ENCODE measurements at places on chromosomes 2 and 18.

- DNase-seq = no peak
These were observed 223.8 kb downstream of the FBXO15 start for GRCh38 chr18:73923866-73924265.

DNA sequence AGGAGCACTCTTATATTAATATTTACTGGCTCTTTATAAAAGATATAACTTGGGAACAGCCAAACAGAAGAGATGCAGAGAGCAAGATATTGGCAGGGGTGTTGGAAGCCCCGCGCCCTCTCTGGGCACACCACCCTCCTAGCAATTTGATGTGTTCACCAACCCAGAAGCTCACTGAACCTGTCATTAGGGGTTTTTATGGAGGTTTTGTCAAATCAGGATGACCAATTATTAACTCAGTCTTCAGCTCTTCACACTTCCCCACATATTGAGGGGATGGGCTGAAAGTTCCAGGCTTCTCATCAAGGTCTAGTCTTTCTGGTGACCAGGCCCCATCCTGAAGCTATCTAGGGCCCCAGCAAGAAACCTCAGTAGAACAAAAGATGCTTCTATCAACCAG is 10.9 kb upstream of the INO80D start:
- DNase-seq = no peak

DNA sequence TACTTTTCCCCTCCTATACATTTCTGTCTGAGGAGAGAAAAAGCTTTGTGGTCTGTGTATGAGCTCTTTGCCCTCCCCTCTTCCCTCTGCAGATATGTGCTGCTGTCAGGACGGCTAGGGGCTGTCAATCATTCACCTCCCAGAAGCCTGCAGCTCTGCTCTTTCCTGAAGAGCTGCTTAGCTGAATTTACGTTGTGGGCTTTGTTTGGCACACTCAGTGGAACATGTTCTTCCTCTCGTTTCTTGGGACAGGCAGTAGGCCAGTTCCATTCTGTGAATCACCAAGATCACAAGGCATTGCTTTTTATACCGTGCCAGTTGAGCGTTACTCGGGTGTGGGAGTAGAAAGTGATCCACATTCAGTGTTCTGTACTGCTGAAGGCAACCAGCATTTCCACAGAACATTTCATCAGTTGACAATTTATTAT is 136.7 kb downstream of the LAMA3 start:
- DNase-seq = no peak

- DNase-seq = peak; percentile 92
These were observed 721 bp downstream of the ADAM17 start for GRCh38 chr2:9554921-9555296.

DNA sequence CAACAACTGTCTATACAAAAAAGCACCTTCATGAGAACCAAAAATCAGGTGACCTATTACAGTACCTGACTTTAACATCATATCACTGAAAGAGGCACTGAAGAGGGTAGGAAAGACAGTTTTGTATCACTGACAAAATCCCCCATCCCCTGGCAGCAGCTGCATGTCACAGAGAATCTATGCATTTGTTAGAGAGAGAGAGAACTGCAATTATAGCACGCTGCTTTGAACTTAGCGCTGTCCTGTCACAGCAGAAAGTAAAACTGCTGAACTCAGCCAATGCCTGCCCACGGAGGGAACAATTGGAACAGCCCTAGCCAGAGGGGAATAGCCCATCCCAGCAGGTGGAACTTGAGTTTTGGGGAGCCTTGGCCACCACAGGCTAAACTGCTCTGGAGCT is 75.1 kb upstream of the NOL4 start:
- DNase-seq = no peak

- no peak for DNase-seq
These were observed 33.1 kb downstream of the EN1 start for GRCh38 chr2:118814368-118814767.

GRCh38 chr18:76860411-76860810 is 38.1 kb downstream of the ZNF236 start:
- no peak for DNase-seq

DNA sequence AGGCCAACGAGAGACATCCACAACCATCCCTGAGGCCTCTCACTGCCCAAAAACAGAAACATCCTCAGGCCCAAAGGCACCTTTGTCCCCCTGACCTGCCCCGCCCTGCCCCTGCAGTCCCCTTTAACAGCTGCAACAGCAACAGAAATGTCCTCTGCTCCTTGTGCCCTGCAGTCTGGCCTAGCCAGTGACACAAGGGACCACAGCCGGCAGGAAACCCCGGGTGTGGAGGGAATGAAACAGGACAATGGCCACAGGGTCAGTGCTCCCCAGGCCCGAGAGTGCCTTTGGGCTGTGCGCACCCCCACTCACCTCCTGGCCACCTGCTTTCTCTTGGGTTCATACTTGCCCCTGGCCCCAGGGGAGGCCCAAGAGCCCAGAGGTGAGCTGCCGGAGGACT is 35.6 kb downstream of the SNED1 start:
- no peak for DNase-seq

DNA sequence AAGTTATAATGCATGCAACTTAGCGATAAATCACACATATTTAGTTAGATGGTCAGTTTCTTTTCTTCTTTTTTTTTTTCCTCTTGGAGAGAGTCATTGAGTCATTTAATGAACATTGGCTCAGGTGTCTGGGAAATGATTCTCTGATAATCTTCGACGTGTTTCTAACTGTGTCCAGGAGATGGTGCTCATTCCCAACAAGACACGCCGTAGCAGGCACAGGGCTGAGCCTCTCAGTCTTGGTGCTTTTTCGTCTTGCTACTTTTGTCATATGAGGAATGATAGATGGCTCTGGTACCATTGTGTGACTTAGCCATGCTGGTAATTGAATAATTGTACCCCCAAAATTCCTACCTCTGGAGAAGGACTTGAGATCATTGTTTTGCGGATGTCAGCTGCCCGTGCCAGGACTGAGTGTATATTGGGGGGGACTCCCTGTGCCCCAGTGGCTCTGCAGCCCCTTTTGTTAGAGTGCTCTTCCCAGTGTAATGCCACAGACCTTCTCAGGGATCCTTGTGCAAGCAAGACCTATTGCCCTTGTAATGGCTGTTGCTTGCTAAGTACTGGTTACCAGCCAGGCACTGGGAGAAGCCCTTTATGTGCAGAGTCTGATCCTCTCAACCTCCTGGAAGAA is 107.6 kb upstream of the CYRIA start:
- DNase-seq = peak; percentile 60

GRCh38 chr2:158127380-158127804 is 25.7 kb downstream of the UPP2 start:
- no peak for DNase-seq

GRCh38 chr2:176934869-176935415 is 277.7 kb upstream of the HNRNPA3 start:
- no peak for DNase-seq
